GM19239 (cell line): ENCODE measurements at places on chromosomes 13 and 19.

- no peak for DNase-seq
These were observed 10.7 kb downstream of the TPGS1 start for GRCh38 chr19:517721-518597.

GRCh38 chr19:49343123-49343522 lies 7.9 kb downstream of the CD37 start:
- DNase-seq, result no peak

DNA sequence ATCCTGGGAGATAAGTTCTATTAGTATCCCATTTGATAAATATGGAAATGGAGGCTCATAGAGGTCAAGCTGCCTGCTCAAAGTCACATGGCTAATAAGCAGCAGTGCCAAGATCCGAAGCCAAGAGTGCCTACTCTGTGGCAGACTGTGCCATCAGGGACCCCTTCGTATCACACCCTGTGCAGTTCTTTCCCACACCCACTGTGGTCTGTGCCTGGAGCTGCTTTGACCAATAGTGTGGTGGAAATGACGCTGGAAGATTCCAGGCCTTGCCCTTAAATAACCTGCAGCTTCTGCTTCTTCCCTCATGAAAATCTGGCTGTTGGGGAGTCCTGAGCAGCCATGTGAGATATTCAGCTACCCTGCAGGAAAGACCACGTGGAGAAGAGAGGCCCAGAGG lies 10.1 kb downstream of the OPA3 start:
- no peak for DNase-seq

GRCh38 chr13:110272227-110272626 lies 34.7 kb downstream of the COL4A1 start:
- no peak for DNase-seq

- DNase-seq, result no peak
These were observed 138.3 kb upstream of the NBEA start for GRCh38 chr13:34803756-34804155.

GRCh38 chr13:99800011-99800410 lies 171.6 kb downstream of the ZIC5 start:
- no peak for DNase-seq

GRCh38 chr19:28117143-28117542 lies 1095.8 kb downstream of the UQCRFS1 start:
- DNase-seq, result no peak

DNA sequence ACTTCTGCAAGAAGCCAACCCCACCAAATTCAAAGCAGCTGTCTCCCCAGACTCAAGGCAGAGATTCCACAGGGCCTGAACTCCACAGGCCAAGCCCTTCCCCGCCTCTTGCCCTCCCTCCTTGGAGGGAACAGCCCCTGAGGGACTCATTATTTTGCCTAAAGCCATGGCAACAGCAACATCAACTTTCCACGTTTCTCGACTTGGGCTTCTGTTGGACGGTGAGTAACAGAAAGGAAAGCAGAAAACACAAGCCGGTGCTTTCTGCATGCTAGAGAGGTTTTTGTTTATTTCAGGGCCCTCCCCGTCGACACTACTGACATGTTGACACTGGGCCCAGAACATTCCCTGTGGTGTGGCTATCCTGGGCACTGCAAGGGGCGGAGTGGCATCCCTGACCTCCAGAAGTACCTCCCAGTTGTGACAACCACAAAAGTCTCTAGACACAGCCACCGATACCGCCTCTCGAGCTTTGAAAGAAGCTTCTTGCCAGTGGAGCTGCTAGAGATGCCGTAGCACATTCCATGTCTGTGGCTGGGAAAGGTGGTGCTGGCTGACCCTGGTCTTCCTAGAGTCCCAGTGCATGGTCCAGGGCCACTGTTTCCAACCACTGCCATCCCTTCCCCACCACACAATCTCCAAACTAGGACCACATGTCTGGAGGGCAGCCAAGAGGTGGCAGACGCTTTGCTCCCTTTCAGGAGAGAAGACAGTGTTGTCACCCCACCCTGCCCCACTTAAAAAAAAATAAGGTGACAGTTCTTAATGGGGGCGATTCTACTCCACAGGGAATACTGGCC lies 12.8 kb downstream of the CAPS start:
- no peak for DNase-seq

DNA sequence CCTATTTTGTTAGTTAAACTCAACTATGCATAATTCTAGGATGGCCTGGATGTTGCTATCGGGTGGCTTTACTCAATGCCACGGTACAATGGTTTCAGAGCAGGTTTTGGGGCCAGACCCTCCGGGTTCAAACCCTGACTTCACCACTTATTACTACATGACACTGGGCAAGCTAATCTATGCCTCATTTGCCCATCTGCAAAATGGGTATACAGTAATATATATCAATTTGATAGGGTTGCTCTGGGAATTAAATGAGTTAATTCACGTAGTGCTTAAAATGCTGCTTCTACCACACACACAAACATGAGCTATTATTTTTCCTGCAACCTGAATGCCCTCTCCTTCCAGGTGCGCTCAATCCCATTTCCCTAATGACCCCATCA lies 839 bp downstream of the ESD start:
- no peak for DNase-seq

DNA sequence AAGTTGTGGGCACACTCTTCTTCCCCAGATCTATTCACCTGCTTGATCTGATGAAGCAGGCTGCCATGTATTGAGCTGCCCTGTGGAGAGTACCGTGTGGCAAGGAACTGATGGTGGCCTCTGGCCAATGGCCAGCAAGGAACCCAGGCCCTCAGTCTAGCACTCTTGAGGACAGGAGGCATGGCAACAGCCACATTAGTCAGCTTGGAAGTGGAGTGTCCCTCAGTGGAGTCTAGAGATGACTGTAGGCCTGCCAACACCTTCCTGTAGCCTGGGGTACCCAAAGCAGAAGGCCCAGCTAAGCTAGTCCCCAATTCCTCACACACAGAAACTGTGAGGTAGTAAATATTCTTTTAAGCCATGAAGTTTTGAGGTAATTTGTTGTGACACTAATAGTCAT lies 412.5 kb downstream of the DACH1 start:
- no peak for DNase-seq

DNA sequence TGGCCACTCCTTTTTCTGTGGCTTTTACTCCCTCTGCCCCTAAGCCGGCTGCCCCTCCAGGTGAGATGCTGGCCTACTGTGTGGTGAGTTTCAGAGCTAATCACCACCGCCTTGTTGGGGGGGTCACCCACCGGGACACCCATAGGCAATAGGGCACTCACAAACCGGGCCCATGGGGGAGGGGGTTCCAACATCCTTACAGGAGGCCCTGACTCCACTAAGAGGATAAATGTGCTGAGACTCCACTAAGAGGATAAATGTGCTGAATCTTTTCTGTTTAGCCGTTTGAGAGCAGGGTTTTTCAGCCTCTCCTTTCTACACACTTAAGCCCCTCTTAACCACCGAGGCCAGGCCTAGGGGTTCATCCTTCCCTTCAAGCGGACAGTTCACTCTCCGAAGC lies 73.7 kb downstream of the SLC15A1 start:
- no peak for DNase-seq

DNA sequence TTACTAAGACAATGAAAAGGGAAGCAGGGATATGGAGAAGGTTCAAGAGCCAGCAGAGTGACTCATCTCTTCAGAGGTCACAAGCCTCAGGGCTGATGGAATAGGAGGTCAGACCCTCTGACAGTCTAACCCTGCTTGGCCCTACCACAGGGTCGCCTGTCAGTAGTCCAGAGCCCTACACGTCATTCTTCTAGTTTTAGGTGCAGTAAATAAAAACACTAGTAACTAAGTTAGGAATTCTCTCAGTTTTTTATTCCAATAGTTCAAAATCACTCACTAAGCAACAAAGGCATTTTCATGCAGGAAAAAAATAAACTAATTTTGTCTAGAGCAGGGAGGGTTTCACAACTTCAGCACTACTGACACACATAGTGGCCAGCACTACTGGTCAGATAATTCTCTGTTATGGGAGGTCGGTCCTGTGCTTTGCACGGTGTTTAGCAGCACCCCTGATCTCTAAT lies 27.2 kb downstream of the FOXO1 start:
- no peak for DNase-seq

- no peak for DNase-seq
These were observed 4.6 kb downstream of the FBXL3 start for GRCh38 chr13:77022341-77022740.

DNA sequence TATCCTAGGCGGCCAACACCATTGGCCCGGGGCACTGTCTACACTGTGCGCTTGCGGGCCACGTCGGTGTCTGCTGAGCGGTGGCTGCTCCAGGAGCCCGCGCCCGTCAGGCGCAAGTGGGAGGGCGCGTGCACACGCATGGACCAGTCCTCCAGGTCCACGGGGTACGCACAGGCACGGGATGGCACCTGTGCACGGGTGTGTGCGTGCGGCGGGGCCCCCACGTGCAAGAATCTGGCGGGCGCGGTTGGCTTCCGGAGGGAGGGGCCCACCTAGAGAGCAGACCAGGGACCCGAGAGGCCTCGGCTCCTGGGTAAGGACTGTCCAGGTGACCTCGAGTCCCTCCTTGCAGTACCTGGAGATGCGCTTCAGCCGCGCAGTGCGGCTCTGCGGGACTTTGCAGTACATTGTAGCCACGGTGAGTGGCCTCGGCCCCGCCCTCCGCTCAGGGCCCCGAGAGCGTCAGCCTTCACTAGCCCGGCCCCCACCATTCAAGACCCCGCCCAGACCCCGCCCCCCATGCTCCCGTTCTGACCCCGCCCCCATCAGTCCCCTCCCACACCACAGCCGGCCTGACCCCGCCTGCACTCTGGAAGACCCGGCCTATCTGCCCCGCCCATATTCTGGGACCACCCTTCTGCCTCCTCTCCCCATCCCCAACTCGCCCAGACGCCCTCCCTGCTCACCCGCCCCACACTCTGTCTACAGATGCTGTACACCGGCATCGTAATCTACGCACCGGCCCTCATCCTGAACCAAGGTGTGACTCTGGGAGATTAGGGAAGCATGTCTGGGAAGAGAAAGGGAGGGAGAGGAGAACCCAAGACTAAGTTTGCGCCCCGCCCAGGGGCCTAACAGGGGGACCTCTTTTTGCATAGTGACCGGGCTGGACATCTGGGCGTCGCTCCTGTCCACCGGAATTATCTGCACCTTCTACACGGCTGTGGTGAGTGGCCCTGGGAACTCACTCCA lies 2.3 kb downstream of the SLC5A5 start:
- peak; percentile 68 for DNase-seq

DNA sequence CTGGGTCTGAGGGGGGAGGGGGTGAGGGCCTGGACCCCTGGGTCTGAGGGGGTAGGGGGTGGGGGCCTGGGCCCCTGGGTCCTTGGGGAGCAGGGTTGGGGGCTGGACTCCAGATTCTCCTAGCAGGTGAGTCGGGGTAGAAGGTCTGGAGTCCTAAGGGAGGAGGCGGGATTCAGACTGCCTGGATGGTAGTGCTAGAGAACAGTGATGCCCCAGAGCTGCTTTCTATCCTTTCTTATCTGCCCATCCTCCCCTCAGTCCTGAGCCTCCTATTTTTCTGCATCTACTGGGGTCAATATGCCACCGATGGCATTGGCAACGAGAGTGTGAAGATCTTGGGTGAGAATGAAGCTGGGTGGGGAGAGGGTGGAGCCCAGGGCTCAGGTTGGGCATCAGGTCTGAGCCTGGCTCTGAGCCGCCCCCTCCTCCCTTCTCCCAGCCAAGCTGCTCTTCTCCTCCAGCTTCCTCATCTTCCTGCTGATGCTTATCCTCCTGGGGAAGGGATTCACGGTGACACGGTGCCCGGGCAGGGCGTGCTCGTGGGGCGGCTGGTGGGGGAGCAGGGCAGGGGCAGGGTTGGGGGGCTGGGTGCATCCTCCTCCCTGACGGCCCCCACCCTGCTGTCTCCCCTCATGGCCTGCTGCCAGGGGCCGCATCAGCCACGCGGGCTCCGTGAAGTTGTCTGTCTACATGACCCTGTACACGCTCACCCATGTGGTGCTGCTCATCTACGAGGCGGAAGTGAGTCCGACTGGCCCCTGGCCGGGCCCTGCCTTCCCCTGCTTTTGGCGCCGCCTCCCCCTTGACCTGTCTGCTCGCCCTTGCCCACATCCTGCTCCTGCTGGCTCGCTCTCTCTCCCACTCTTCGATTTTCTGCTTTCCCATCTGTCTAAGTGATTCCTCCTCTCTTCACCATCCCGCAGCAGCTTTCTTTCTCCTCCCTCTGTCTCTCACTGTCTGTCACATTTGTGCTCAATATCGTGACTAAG lies 3.4 kb downstream of the TMEM145 start:
- DNase-seq, result no peak

DNA sequence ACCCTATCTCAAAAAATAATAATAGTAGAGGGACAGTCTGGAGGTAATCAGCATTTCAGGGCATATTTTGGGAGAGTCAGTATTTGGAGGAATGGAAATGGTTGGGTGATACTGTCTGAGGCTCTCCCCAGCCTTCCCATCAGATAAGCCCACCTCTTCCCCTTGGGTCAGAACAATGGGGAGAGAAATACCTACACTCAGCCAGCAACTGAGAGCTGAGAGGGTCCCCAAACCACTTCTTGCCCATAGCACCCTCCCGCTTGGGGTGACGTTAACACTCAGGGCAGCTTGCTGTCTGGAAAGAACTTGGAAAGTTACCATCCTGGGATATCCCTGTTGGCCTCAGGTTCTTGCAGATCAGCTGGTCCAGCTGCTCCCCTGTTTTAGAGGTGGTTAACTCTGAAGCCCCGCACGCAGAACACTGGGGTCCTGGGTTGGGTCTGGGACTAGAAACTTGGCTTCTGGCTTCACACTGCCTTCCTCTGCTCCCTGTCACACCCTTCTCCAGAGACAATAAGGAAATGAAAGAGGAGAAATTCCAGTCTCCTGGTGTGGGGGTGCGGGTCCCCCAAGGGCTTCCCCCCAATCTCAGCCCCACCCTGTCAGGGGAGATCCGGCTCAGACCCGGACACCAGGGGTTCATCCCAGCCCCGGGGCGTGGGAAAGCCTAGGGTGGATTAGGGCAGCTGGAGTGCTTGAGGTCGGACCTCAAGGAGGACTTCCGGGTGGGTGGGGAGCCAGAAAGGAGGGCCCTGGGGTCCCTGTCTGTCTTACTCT lies 2.5 kb downstream of the FOXA3 start:
- DNase-seq, result no peak

DNA sequence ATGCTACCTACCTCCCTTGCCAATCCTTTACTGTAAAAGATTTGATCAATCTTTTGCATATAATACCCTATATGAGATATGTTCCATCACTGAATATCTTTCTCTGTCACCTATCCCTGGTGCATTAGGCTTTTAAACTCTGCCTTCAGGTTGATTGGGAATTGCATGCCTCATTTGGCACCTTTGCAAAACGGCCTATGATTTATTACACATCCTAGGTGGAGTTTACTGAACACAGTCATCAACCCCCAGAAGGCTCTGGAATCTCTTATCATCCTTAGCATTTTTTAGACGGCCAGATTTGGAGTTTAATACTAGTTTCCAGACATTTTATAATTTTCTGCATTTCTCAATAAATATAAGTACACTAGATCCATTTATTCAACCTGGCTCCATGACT lies 448.4 kb upstream of the SLC10A2 start:
- DNase-seq, result no peak

DNA sequence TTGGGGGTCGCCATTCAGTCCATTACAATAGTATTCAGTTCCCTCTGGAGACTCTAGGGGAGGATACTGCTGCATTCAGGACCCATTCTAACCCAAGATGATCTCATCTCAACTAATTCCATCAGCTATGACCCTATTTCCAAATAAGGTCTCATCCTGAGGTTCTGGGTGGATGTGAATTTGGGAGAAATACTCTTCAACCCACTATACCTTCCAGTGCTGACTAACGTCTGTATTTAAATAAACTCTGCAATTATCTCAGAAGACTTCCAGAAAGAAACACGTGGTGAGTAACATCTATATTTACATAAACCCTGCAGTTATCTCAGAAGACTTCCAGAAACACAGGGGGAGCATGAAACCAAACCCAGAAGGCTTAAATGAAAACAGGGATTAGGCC lies 1300.7 kb downstream of the PCDH9 start:
- DNase-seq, result no peak
